ENCODE measurements at places on chromosomes 11 and 22.

GRCh38 chr22:47127441-47127871 lies 365.0 kb downstream of the TBC1D22A start:
- no peak for DNase-seq

- no peak for DNase-seq
Measured at GRCh38 chr11:41175304-41175972, 284.0 kb downstream of the LRRC4C start.

DNA sequence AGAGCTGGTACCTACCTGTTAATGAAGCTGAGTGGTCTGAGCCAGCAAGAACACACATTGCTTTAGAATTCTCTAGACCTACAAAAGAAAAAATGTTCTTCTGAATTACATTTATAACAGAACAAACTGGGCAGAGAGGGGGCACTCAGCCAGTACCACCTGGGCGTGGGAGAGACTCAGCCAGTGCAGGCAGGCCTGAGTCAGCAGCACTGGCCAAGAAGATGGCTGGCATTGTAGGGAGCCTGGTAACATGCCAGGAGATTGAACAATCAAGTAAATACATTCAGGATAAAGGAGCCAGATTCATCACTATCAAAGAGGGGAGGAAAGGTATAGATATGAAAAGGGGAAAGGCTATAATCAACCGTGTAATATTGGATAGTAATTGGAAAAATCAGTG lies 19.9 kb downstream of the SERGEF start:
- DNase-seq: no peak

DNA sequence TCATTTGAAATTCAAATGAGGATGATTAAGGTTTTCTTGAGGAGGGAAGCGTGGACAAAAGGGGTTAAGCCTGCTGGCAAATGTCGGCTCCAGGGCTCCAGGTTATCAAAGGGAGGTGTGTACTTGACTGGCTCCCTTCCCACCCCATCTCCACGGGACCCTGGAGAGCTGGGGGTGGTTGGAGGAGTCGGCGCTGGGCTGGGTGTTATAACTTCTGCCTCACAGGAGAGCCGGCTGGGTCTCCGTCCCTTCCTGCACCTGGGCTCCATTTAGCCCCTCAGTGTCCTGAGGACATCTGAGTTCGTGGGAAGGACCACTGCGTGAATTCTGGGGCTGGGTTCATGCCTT lies 15.6 kb downstream of the POU2F3 start:
- DNase-seq: no peak

GRCh38 chr11:20010851-20011225 lies 149.4 kb downstream of the DBX1 start:
- no peak for DNase-seq

- DNase-seq: no peak
Measured at GRCh38 chr22:38868286-38868721, 3.7 kb downstream of the CBX6 start.
